Right kidney (tissue), 9 donors: ENCODE measurements at places on chromosomes 1 and 21.
A peak's percentile ranks its signal among the peaks of the same experiment; 100 is the strongest.

- DNase-seq, result no peak
Observed at GRCh38 chr1:224427346-224427745, 7.3 kb downstream of the WDR26 start.

DNA sequence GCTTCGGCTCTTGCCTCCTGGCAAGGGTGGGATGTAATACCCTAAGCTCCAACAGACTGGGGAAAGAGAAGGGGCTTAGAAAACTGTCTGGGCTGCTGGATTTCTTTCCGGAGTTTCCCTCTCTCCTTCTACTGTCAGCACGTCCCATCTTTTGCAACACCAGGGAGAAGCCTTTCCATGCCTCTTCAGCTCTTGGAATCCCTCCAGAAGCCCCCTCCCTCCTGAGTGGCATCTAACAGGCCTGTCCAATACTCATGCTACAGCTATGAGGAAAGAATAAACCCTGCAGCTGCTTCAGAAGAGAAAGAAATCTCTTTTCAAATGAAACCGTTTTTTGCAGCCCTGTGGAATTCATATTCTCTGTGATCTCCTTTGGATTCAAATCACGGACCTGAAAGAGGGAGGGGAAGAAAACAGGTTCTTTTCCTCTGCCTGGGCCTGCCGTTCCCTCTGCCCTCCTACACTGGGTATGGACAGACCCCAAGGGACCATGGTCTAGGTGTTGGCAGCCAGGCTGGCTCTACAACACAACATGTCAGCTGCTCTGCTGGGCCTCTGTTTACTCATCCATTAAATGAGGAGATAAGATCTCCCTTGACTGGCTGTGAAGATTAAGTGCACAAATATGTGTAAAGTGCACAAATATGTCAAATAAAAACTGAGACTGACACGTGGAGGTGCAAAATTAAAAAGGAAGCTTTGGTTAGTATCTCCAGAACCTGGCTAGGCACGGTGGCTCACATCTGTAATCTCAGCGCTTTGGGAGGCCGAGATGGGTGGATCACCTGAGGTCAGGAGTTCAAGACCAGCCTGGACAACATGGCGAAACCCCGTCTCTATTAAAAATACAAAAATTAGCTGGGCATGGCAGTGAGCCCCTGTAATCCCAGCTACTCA is 6.0 kb upstream of the CAPN2 start:
- no peak for DNase-seq

DNA sequence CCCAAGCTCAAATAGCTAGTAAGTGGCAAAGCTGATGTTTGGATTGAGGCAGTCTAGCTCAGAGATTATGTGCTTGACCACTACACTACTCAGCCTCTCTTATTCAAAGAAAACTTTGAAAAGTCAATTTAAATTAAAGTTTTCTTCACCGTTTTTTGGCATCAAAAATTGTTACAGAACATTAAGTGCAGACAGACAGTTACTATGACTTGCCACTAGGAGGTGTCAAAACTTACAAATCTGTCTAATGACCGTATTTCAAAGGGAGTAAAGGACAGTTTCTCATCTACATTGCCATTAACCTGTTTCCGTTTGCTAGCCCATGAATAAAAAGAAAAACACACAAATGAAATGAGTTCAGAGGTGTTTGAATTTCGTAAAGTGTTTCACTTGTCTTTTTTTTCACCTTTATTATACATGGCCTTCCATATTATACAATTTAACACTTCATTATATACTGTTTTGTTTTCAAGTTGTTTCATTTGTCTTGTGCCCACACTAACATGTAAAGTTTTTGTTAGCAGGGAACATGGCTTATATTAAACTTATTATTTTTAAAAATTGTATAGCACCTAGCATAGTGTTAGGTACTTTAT is 57.4 kb upstream of the MTF2 start:
- no peak for DNase-seq

DNA sequence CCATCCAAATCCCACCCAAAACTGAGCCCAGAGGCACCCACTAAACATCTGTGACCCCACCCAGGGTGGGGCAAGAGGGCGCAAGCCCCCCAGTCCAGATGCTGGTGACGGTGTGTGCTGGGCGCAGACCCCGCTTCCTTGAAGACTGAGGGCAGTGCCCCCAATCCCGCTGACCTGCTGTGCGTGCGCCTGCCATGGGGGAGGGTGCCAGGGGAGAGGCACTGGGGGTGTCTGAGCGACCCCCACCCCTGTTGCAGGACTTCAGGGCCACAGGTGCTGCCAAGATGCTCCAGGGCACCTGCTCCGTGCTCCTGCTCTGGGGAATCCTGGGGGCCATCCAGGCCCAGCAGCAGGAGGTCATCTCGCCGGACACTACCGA is 13.3 kb downstream of the COL6A2 start:
- DNase-seq, result no peak

- DNase-seq, result no peak
Observed at GRCh38 chr1:155042789-155043188, 8.3 kb upstream of the ADAM15 start.

DNA sequence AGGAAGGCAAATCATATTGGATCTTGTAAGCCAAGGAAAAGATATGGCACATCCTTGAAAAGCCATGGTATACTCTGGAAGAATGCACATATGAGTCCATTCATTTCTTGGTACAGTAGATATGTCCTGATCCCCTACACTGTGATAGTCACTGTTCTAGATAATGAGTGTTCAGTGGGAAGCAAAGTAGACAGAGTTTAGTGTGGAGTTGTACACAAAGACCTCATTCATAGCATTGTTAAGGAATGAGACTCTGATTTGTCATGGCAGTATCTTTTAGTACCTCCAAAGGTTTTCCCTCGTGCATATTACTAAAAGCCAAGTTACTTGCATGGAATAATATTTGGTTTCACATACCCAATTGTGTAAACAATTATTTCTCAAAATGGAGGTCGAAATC is 204.7 kb downstream of the NFIA start:
- no peak for DNase-seq

DNA sequence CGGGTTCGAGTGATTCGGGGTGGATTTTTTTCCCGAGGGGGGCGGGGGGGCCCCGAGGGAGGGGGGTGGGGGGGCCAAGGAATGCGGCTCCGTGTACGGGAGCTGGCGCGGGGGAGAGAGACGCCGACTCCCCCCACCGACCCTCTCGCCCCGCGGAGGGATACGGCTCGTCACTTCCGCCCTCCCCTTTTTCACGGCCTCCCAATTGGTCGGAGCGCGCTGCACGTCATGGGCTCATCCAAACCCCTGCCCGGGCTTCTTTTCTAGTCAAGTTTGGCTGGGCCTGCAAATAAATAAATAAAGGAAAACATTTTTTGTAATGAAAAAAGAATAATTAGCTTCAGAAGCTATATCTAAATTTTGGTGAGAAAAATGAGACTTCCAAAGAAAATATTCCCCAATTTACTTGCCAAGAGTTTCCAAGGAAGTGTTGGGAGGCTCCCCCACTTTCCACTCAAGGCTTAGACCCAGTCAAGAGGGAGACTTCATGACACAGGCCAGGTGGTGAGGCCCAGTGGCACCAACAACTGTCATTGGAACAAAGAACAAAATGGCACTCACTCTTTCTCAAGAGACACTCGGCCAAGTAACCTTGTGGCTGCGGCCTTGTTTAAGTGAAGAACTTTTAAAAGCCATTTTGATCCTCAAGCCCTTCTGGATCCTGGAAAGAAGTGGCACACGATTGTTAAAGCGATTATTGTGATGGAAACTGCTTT is at the start of gene POGZ:
Gene POGZ (minus strand): TSS at position 164 of the 716 bp plus-strand sequence. CDS start 17,290 bp downstream, outside the sequence.
- DNase-seq, result peak; percentile 78

- DNase-seq, result no peak
Observed at GRCh38 chr1:181754103-181754502, 270.8 kb downstream of the CACNA1E start.

DNA sequence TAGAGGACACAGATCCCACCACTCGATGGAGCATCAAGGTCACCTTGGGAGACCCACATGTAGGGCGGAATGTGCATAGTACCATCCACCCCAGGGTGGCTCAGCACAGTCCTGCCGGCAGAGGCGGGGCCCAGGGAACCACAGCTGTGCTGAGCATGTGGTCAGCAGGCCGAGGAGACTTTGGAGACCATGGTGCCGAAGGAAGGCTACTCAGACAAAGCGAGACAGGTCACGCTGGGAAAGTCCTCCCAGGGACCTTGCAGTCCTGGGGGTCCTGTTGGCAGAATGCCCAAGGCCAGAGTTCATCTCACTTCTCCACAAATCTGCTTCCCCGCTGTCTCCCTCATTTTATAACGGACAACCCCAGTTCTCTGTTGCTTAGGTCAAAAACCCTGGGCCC is 22.5 kb downstream of the WNT3A start:
- DNase-seq, result no peak

DNA sequence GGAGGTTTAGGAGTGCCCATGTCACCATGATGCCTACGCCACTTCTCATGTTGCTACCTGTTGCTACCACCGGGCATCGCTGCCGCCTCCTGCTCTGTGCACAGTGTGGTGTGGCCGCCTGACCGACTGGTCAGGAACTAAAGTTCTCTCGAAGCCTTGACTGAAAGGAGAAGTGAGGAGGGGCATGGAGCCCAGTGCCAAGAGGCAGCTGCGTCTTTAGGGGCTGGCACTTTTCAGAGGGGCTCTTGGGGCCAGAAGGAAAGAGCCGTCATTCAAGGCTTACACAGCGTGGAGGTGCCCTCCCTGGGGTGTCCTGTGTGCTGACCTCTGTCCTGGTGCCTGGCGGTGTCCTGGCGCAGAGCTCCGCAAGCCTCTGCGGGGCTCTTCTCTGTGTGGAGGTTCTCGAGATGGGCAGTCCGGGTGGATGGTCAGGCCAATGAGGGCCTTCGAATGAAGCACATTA is 57.2 kb downstream of the ADARB1 start:
- DNase-seq, result no peak

GRCh38 chr21:16134134-16134533 is 404.4 kb downstream of the USP25 start:
- DNase-seq, result no peak
